ENCODE measurements at places on chromosomes 4 and X.

- DNase-seq = no peak
Measured at GRCh38 chr4:95058991-95059390, 301.2 kb downstream of the BMPR1B start.

DNA sequence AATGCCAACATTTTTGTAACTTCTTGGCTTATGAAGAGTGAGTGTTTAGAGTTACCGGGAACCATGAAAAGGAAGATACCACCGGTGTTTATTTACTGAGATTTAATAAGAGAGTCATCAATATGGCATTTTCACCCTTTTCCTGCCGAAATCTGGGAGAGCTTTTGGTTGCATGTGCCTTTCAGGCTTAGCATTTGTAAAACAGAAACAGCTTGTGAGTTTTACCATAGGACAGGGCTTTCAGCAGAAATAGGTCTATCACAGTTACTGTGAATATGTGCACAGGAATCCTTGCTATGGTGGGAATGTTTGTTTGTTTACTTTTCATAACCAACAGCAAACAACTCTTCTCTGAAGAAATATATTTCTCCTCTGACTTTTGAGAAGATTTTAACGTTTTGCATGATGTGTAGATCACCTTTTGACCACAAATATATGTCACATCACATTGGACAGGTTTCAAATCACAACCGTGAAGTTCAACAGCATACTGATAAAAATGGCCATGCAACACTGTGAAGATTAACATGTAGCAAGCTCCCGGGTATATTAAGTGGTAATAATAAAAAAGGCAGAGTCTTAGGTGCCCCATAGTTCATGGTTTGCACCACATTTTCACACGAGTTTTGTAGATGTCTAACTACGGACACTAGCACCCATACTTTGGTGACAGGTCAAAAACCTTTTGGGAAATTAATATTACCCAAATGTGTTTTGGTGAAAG is 21.3 kb downstream of the ARHGAP24 start:
- DNase-seq = no peak

- no peak for DNase-seq
Measured at GRCh38 chr4:115514675-115515074, 401.3 kb upstream of the NDST4 start.

- DNase-seq = no peak
Measured at GRCh38 chr4:187685247-187685646, 310.3 kb upstream of the ZFP42 start.

- DNase-seq = no peak
Measured at GRCh38 chr4:8682725-8683124, 90.2 kb downstream of the CPZ start.

- no peak for DNase-seq
Measured at GRCh38 chrX:65644621-65645289, 22.7 kb upstream of the MSN start.

GRCh38 chr4:71004281-71004851 is 10.9 kb downstream of the DCK start:
- DNase-seq = no peak

- no peak for DNase-seq
Measured at GRCh38 chr4:3241898-3242524, 6.9 kb upstream of the MSANTD1 start.

DNA sequence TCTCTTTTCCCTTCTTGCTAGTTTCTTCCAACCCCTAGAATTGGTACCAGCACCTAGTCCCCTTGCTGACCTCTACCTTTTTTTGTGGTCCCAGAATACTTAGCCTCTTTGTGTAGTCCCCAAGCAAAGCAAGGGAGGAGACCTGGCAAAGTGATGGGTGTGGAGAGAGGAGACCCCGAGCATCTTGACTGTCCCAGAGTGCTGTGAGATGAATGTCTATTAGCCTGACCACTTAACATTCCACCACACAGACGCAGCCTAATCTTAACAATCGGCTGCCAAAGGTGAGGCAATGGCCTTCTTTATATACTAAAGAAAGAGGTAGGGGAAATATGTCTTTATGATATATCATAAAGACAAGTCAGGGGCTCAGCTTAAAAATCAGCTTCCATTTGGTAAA is 55.9 kb downstream of the TRIM2 start:
- DNase-seq = no peak

GRCh38 chr4:139745111-139745639 is 79.6 kb downstream of the MGST2 start:
- no peak for DNase-seq

GRCh38 chr4:66769441-66769840 is 775.9 kb downstream of the CENPC start:
- DNase-seq = no peak

DNA sequence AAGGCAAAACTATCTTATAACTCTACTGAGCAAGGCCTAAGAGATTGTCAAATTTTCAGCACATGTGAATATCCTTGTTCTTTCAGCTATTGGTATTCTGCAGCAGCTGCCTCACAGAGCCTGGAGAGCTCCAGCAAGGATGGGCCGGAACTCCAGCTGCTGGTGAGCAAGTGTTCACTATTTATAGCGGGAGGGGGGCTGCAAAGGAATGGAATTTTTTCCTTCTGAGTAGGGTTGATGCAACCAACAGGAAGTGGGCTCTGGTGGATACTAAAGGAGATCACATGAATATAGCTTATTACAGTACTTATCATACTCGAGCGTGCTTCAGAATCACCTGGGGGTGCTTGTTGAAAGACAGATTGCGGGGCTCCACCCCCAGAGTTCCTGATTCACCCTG is 20.2 kb upstream of the SETD7 start:
- DNase-seq = no peak

DNA sequence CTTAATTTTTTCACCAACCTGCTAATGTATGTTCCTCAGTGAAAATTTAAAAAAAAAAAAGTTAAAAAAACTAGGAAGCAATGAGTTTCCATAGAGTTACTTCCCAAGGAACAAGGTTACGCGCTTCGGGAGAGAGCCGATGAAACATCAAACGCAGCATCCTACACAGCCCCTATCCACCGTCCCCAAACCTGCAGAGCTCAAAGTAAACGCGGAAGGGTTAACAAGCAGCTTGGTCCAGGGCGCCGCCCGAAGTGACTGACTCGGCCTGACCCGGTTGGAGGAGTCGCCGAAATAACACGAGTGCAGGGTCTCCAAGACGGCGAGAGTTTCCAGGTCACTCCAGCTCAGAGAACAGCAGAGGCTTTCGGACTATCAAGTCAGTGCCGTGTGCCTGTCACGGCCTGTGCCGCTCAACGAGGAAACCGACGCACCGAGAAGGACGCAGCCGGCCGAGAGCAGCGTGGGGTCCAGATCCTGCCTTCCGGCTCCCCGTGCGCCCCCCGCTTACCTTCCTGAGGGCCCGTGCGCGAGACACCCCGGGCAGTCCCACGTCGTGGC is 512 bp downstream of the NOP14 start:
- no peak for DNase-seq

- DNase-seq = no peak
Measured at GRCh38 chrX:28590396-28590795, 3.1 kb downstream of the IL1RAPL1 start.

DNA sequence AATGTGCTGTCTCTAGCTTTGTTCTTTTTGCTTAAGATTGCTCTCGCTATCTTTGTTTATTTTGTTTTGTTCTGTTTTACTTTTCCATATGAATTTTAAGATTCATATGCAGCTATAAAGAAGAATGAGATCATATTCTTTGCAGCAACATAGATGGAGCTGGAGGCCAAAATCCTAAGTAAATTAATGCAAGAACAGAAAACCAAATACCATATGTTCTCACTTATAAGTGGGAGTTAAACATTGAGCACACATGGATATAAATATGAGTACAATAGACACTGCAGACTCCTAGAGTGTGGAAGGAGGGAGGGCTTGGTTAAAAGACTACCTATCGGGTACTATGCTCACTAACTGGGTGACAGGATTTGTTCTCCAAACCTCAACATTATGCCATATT is 237.8 kb downstream of the TRAM1L1 start:
- DNase-seq = no peak

GRCh38 chrX:66328950-66329596 is 165.0 kb downstream of the HEPH start:
- no peak for DNase-seq

DNA sequence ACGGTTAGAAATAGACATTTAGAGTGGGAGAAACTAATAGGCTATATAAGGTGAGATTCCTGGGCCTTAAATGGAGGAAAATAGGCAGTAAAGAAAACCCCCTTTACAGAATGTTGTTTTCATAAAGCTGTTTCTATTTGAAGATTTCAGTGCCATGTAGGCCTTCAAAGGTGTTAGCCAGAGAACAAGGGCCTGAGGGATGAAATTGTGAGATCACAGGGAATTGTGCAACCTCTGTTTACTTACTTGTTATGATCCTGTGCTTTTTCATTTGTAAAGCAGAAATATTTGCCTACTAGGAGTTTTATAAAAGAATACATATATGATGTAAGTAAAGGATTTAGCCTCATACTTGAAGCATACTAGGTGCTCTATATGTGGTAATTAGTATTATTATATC is 272.9 kb upstream of the ARX start:
- DNase-seq = no peak

- DNase-seq = no peak
Measured at GRCh38 chrX:98398542-98398941, 1514.8 kb downstream of the RPA4 start.

GRCh38 chrX:118694638-118695037 is 32.8 kb upstream of the IL13RA1 start:
- DNase-seq = no peak

DNA sequence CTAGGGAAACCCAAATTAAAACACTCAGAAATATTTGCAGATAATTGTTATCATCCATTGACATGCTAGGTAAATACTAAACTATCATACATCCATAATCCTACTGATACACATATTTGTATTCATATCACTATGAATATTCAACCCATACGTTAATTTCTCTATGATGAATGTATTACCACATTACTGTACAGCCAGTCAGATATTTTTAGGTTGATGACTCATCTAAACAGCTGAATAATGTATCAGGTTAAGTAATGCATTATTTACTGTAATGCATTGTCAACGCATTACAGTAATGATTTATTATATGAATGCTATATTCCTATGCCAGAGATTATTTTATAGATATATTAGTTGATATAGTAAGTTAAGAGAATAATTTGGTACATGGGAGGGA is 37.1 kb downstream of the VEGFC start:
- DNase-seq = no peak

DNA sequence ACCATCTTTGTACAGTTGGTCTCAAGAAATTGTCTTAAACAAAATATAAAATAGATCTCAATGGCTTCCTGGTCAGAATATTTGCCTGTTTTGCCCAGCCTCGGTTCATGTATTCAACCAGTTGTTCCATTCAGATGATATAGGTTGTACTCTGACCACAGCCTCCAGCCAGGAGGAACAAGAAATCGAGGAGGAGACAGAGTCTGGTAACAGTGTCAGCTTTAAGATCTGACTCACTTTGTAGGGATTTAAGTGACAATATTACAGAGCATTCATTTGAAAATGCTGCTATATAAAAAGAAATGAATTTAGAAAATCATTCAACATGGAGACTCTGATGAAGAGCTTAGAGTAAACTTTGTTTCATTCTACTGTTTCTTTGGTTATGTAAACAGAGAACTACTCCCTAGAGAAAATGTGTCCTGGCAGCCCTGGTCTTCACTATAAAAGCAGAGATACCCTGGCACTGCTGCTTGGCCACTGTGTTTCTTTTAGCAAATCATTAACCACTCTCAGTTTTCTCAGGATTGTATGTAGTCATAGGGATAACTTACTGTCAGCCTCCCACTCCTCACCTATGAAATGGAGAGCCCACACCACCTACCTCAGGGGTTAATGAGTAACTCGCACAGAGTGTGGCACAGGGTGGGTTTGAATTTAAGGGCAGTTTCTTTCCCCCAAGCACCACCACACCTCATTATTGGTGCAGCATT is 53.5 kb downstream of the PAGE2 start:
- DNase-seq = no peak

Measured in cortex of kidney (tissue), 1 donor.